ENCODE measurements at places on chromosomes 4 and X. TPM values are rescaled to one million over a fixed set of nuclear protein-coding genes. Genes with fewer than 3 reads are reported as not detected.

Gene SHISA3
- total RNA-seq: 5.0 TPM

Gene NRK
- total RNA-seq: not detected

Gene ABLIM2
- 6.6 TPM for total RNA-seq

Gene NPY2R
- total RNA-seq: 0.13 TPM
